ENCODE measurements at places on chromosomes 3 and 15. TPM values are rescaled to one million over a fixed set of nuclear protein-coding genes. Genes with fewer than 3 reads are reported as not detected.

The SCAANT1 gene
- total RNA-seq: not detected

The SLC2A2 gene
- not detected for total RNA-seq

The ARHGEF26 gene
- total RNA-seq: 139 TPM

The RAB8B gene
- total RNA-seq: 34.8 TPM

The HTR3E gene
- total RNA-seq: not detected

The STRIT1 gene
- total RNA-seq: not detected

The ARNT2 gene
- total RNA-seq: 7.5 TPM

The TXNRD3 gene
- total RNA-seq: 17.9 TPM

The GOLIM4 gene
- total RNA-seq: 46.5 TPM

The CLDN18 gene
- under 0.01 TPM for total RNA-seq

The CHRNB4 gene
- total RNA-seq: 0.50 TPM

The PLSCR2 gene
- 0.69 TPM for total RNA-seq

The RASL12 gene
- 215 TPM for total RNA-seq

The SOX14 gene
- not detected for total RNA-seq

The TMOD2 gene
- total RNA-seq: 14.6 TPM

The P2RY14 gene
- 12.8 TPM for total RNA-seq

The ABTB1 gene
- 44.4 TPM for total RNA-seq

The LIPH gene
- total RNA-seq: 0.06 TPM

The TRH gene
- not detected for total RNA-seq

The ASB14 gene
- not detected for total RNA-seq

The H1-8 gene
- total RNA-seq: not detected

All from esophagus muscularis mucosa (tissue), 4 donors.